ENCODE measurements at places on chromosomes 2 and 18. TPM values are rescaled to one million over a fixed set of nuclear protein-coding genes. Genes with fewer than 3 reads are reported as not detected.

The COX5B gene
- total RNA-seq, result 237 TPM

The RSAD2 gene
- 2.2 TPM for total RNA-seq

The ANKRD30B gene
- total RNA-seq, result not detected

The AQP4 gene
- not detected for total RNA-seq

- H3K27ac ChIP-seq, result no peak overlapping the region
- no peak for DNase-seq
- H3K27me3 ChIP-seq, result no peaks in the 10 kb centered on the region
- H3K36me3 ChIP-seq, result peaks cover 62% of the 10 kb centered on the region
These were observed 10.9 kb downstream of the MTERF4 start for GRCh38 chr2:241091201-241091600.

DNA sequence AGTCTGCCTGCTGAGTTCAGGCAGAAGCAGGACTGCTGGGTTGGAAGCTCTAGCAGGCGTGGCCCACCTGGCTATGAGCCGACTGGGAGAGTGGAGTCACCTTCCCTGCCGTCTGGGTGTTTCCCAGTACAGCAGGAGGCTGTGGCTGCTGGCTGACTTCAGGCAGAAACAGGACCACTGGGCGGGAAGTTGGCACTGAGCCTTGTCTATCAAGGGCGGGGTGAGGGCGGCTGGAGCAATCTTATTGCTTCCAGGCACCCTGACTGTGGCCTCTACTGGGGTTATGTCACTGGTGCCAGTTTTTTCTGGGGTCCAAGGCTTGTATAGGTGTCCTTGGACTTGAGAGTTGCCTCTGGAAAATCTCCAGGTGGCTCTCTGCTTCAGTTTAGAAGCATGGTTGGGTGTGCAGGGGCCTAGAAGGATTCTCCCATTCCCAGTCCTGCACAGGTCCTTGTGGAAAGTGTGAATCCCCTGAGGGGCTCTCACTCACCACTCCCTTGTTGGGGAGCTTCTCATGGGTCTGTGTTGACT, 30.5 kb downstream of the LTBP1 start:
- H3K27me3 ChIP-seq, result peaks cover 12% of the 10 kb centered on the region
- no peaks in the 10 kb centered on the region for H3K4me1 ChIP-seq
- DNase-seq, result no peak
- no peak overlapping the region for H3K4me3 ChIP-seq

GRCh38 chr2:69251943-69252342, 135.1 kb downstream of the GFPT1 start:
- DNase-seq, result no peak
- no peak overlapping the region for H3K27ac ChIP-seq
- no peaks in the 10 kb centered on the region for H3K4me1 ChIP-seq
- peaks cover 27% of the 10 kb centered on the region for H3K27me3 ChIP-seq

GRCh38 chr2:174326161-174327020, 8.4 kb upstream of the SP9 start:
- peaks cover 3% of the 10 kb centered on the region for H3K36me3 ChIP-seq
- H3K4me3 ChIP-seq, result peak overlapping the region; percentile 55
- H3K27me3 ChIP-seq, result peaks cover 86% of the 10 kb centered on the region
- no peak overlapping the region for H3K27ac ChIP-seq

- peaks cover 28% of the 10 kb centered on the region for H3K4me1 ChIP-seq
- DNase-seq, result no peak
- H3K36me3 ChIP-seq, result peaks cover 92% of the 10 kb centered on the region
- H3K4me3 ChIP-seq, result no peak overlapping the region
These were observed 821.4 kb downstream of the RNF144A start for GRCh38 chr2:7738596-7738995.

DNA sequence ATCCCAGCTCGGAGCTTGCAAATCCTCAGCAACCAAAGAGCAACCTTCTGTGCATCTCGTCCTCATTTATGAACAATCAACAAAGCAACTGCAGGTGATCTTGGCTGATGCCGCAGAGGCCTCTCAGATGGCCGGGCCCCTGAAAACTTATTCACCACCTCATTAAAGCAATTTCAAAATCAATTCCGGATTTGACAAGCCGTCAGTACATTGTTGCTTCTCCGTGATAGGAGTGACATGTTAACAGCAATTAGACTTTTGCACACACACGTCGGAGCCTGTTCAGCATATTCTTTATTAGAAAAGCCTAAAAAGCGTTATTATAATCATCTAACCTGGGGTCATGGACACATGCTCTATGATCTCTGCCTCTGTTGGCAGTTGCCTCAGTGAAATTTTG, 183.1 kb upstream of the CXCR4 start:
- H3K27me3 ChIP-seq, result no peaks in the 10 kb centered on the region
- no peaks in the 10 kb centered on the region for H3K36me3 ChIP-seq
- no peak overlapping the region for H3K27ac ChIP-seq
- DNase-seq, result no peak

DNA sequence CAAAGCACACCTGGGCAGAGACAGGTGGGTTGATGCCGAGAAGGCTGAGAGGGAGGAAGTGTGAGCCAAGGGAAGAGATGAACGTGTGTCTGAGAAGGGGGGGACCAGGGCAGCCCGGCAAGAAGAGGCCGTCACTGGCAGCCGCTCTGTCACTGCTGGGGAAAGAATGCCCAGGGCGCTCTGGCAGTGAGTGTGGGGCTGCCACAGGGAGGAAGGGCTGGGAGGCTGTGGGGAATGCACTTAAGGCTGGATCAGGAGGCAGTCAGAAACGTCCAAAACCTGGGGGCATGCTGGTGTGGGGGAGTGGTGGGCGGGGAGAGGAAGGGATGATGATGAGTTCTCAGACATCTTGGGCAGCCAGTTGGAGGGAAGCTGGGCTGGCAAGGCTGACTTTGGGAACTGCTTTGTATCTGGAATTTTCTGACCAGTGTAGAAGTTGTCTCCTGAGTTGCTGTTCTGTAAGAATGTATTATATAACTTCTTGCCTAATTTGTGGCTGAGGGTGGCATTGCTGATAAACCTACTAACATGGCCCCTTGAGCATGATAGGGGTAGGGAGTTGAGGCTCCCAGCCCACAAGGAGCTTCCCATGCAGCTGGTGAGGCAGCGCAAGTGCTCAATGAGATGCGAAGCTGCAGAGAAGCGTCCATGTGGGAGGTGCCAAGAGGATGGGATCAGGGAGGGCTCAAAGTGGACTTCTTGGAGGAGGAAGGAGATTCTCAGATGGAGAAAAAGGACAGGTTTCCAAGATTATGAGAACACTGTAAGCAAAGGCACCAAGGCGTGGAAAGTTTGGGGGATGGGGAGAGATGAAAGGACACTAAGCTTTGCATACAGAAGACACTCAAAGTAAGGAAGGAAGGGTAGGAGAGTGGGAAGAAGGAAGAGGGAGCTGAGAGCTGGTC, 185.1 kb upstream of the HAAO start:
- peaks cover 10% of the 10 kb centered on the region for H3K27me3 ChIP-seq
- no peak overlapping the region for H3K27ac ChIP-seq
- no peak for DNase-seq
- no peaks in the 10 kb centered on the region for H3K36me3 ChIP-seq

- no peaks in the 10 kb centered on the region for H3K36me3 ChIP-seq
- DNase-seq, result no peak
- no peak overlapping the region for H3K4me3 ChIP-seq
- no peak overlapping the region for H3K27ac ChIP-seq
- H3K27me3 ChIP-seq, result no peaks in the 10 kb centered on the region
These were observed 106.6 kb downstream of the MAPK4 start for GRCh38 chr18:50666536-50666935.

GRCh38 chr2:46632349-46632748, 153.0 kb downstream of the TMEM247 start:
- H3K27me3 ChIP-seq, result no peaks in the 10 kb centered on the region
- H3K4me1 ChIP-seq, result peaks cover 8% of the 10 kb centered on the region
- no peak overlapping the region for H3K4me3 ChIP-seq
- H3K36me3 ChIP-seq, result peaks cover 6% of the 10 kb centered on the region
- DNase-seq, result no peak

- H3K4me3 ChIP-seq, result no peak overlapping the region
- no peaks in the 10 kb centered on the region for H3K27me3 ChIP-seq
- no peak for DNase-seq
- no peak overlapping the region for H3K27ac ChIP-seq
These were observed 109.1 kb downstream of the PIK3C3 start for GRCh38 chr18:42064109-42064508.

- H3K27ac ChIP-seq, result peak overlapping the region; percentile 71
- H3K4me1 ChIP-seq, result peaks cover 38% of the 10 kb centered on the region
- H3K4me3 ChIP-seq, result no peak overlapping the region
- H3K36me3 ChIP-seq, result peaks cover 48% of the 10 kb centered on the region
- DNase-seq, result no peak
These were observed 40.2 kb downstream of the MBP start for GRCh38 chr18:77092104-77093066.

GRCh38 chr2:22788749-22789327, 596.1 kb upstream of the KLHL29 start:
- no peaks in the 10 kb centered on the region for H3K27me3 ChIP-seq
- no peak overlapping the region for H3K4me3 ChIP-seq
- no peaks in the 10 kb centered on the region for H3K36me3 ChIP-seq

DNA sequence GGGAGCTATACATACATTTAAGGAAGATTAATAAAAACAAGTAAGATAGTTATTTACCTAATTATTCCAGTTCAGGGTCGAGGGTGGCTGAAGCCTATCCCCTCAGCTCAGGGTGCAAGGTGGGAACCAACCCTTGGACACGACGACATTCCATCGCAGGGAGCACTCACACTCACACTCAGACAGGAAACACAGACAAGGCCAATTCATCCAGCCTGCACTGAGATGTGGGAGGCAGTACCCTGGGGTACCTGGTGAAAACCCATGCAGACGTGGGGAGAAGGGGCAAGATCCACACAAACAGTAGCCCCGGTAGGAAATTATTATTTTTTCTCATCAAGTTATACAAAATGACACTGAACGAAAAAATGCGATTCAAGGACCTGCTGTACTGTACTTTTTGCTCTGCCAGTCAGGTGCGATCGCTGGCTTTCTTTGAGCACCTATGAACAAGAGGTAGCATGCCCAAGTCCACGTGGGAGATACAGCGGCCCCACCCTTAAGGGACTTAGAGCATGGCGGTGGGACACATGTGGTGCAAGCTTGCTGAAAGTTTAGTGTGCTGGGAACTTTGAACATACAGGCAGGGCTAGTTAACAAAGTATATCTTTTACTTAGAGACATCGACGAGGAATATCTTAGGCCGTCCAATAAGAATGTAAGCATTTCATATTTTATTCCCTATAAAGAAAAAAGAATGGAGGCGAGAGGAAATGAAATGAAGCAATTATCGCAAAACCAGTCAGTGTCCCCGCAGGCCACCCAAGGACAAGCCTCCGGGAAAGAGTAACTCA, 624 bp downstream of the METTL8 start:
- peak overlapping the region; percentile 91 for H3K27ac ChIP-seq
- DNase-seq, result peak; percentile 18
- H3K27me3 ChIP-seq, result no peaks in the 10 kb centered on the region
- H3K36me3 ChIP-seq, result peaks cover 66% of the 10 kb centered on the region

DNA sequence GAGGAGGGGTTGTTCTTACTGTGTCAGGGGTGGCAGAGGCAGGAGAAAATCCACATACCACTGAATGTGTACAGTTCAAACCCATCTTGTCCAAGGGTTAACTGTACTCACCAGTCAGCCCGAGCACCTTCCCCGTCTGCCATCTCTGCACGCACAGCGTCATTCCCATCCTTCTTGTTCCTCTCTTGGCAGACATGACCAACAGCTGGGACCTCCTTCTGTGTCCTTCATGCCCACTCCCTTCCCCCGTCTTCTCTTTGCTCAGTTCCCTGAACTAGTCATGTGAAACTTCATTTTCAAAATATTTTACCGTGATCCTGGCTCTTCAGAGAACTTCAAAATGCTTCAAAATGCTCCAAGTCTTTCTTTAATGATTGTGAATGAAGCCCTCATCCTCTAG, 92.0 kb downstream of the FARSB start:
- H3K36me3 ChIP-seq, result peaks cover 16% of the 10 kb centered on the region
- no peaks in the 10 kb centered on the region for H3K27me3 ChIP-seq
- H3K4me3 ChIP-seq, result no peak overlapping the region
- H3K4me1 ChIP-seq, result no peaks in the 10 kb centered on the region
- no peak for DNase-seq

DNA sequence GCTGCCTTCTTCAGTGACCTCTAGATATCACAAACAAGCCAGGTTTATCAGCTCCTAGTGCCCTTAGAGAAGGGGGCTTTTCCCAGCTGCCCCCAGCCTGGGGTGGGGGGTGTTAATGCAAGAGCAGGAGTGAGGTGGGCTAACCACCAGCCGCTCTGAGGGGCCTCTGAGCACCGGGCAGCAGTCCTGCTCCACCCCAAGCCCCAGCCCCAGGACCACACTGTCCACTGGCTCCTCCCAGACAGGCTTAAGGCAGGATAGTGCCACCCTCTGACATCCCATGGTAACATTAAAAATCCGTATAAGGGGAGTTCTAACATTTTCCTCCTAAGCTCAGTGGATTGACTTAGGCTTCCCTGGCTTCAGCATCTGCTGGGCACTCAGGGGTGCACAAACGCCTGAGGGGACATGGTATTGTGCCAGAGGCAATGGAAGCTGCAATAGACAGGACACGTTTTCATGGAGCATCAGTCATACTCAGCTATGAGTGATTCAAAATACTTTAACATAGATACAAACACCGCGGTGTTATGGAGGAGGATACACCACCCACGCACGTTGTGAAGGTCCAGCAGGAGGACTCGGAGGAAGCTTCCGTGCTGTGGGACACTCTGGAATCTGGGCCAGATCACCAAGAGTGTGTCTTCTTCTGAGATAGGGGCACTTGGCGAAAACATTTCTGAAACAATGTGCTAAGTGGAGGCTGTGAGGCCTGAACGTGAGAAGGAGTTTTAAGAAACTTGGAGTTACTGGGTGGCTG, 112.7 kb upstream of the EPC2 start:
- DNase-seq, result no peak
- H3K4me3 ChIP-seq, result no peak overlapping the region
- H3K4me1 ChIP-seq, result peaks cover 33% of the 10 kb centered on the region
- no peaks in the 10 kb centered on the region for H3K36me3 ChIP-seq
- H3K27me3 ChIP-seq, result no peaks in the 10 kb centered on the region

DNA sequence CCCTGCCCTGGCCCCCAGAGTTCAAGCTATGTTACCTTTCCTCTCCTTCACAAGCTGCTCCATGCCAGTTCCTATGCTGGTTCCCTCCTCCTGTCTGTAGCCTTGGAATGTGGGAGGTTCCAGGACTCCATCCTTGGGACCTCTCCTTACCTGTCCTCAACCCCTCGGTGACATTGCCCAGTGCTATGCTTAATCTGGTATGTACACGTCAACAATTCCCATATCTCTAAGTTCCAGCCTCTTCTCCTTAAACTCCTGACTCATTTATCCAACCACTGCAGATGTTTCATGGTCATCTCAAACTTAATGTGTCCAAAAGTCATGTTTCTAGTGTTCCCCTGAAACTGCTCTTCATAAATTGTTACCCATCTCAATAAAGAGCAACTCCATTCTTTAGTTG, 160.8 kb downstream of the TNS1 start:
- no peaks in the 10 kb centered on the region for H3K4me1 ChIP-seq
- H3K27ac ChIP-seq, result no peak overlapping the region
- H3K27me3 ChIP-seq, result no peaks in the 10 kb centered on the region
- DNase-seq, result no peak

DNA sequence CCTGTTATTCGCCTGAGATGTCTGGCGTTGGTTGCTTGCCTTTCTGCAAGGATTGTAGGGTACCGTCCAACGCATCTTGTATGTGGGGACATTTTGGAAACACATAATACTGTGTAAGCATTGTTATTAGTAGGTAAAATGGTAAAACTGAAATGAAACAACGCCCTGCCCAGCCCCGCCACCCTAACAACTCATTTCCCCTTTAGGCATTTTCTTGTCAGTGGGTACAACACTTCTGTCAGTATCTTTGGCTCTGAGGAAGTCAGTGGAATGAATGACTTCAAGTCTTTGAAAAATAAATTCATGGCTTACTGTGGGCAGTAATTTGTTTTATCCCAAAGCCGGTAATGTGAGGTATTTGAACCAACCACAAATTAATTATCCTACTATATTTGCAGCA, 86.0 kb downstream of the FMNL2 start:
- peaks cover 25% of the 10 kb centered on the region for H3K4me1 ChIP-seq
- peaks cover 10% of the 10 kb centered on the region for H3K36me3 ChIP-seq
- no peak overlapping the region for H3K27ac ChIP-seq
- H3K4me3 ChIP-seq, result no peak overlapping the region
- DNase-seq, result no peak
- H3K27me3 ChIP-seq, result no peaks in the 10 kb centered on the region

Data from activated T-helper 2 cell treated with anti-CD3 and anti-CD28 coated beads, Interferon-gamma antibody, Interleukin-2, Interleukin-4, amounts not matched to agents 10 μg/mL and 5 μg/mL and 100 μg/mL, durations not matched to agents 14 hours and 24 hours and 36 hours (primary cell).